ENCODE measurements at places on chromosomes 7 and 10.

DNA sequence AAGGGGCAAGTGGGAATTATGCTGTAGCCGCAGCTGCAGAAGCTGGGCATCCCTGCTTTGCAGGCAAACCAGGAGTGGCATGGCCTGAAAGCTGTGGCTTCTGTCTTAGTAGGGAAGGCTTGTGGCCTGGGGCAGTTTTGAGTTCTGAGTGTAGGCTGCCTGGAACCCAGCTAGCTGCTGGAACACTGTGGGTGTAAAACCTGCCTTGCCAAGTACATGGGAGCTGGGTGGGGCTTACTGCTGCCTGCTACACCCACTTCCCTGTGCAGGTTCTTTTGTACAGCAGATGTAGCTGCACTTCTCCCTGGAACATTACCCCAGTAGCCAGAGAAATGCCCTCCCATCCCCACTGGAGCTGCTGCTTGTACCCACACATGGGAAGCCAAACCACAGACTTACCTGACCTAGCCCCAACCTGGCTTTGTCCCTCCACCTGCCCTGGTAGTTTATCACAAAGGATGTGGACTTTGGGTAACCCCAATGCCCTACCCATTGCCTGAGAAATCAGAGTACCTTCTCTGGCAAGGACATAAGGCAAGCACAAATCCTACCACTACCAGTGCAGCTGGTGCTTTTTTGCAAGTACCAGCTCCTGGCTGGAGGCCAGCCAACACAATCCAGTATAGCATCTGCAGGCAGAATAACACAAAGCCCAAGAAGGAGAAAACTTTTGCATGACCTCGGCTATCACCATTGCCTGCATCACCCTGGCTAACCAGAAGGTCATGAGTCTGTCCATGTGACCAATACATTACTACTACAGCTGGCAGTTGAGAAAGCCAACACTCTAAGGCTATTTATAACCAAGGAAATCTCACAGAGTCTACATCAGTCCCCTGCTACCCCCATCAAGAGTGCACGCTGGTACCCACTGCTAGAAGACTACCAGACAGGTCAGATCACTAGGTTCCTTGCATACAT is 26.5 kb upstream of the PPP1R3A start:
- no peak for DNase-seq

DNA sequence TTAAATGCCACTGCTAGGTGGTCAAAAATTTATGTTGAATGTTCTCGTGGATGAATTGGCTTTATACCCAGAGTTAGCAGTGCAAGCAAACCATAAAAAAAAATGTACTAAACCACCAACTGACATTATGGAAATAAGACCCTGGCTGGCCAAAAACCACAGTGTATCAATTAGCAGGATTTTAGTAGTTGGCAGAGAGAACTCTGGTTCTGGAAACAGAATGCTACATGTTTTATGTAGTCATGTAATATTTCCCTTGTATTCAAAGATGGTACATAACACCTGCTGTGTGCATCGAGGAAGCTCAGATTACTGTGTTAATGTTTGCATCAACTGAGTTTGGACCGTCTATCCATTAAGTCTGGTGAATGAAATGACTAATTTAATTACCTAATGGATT is 618.5 kb downstream of the CCSER2 start:
- DNase-seq, result no peak

- DNase-seq, result no peak
Observed at GRCh38 chr7:112009081-112009480, 197.1 kb downstream of the DOCK4 start.

DNA sequence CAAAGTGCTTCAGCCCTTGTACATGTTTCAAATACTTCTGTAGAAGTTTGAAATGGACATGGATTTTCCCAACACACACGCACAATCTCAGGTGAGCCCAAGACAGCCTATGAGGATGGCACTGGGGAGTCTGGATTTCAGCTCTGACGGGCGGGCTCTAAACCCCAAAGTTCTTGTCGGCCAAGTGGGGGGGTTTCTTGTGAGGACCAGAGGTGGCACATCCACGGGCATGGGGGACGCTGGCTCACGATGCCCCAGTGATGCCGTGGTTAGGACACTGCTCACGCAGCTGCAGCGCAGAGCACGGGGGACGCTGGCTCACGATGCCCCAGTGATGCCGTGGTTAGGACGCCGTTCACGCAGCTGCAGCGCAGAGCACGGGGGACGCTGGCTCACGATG is 280.1 kb downstream of the DNAJB6 start:
- DNase-seq, result no peak

GRCh38 chr10:80530251-80530650 is 7.5 kb upstream of the SH2D4B start:
- peak; percentile 25 for DNase-seq

GRCh38 chr7:6402741-6403140 is 45.0 kb downstream of the DAGLB start:
- DNase-seq, result no peak

DNA sequence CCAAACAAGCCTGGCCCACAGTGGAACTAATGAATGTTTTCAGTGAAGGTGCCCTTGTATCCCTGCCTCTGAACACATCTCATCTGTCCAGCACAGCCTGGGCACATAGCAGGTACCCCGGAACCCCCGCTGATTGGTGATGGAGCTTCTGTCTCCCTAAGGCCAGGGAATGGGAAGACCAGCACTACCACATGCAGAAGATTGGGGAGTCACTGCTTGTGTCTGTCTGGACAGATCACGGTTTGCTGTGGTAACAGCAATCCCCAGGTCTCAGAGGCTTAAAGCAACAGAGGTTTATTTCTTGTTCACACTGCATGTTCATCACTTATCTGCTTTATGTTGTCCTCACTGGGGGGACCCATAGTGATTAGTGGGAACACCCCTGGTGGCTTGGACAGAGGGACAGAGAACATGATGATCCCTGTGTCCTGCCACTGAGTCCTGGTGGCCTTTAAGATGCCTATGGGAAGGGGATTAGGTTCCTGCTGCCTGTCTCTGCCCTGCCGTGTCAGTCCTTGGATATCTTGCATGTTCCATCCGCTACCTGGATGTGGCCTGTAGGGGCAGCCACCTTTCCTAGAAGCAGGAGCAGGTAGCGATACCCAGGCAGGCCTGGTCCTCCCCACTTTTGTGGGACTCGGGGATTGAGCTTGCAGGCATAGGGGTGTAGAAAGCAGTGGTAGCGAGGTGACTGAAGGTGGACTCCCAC is 3.6 kb downstream of the TSPAN14 start:
- DNase-seq, result no peak

- DNase-seq, result no peak
Observed at GRCh38 chr7:29090151-29090805, 56.1 kb downstream of the CPVL start.

DNA sequence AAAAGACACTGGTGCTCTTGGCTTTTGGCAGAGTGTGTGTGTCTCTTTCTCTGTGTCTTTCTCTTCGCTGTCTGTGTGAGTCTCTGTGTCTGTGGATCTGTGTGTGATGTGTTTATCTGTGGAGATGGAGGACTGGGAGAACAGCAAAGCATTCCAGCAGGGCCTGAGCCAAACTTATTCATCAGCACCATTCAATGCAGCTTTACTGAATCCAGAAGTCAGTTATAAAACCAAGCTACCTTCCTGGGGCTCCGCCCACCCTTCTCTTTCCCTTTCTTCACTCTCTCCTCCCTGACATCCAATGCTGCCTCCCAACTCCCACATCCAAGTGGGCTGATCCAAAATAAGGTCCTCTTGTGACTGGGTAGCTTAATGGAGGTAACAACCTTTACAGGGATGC is 3.9 kb downstream of the SGMS1 start:
- DNase-seq, result no peak

- DNase-seq, result peak; percentile 72
Observed at GRCh38 chr7:100483090-100483721, 521 bp upstream of the NYAP1 start.

GRCh38 chr10:86372784-86373239 is 6.2 kb upstream of the GRID1 start:
- no peak for DNase-seq

GRCh38 chr10:112182784-112183328 is 709 bp downstream of the GPAM start:
- DNase-seq, result no peak

- no peak for DNase-seq
Observed at GRCh38 chr10:122855745-122856144, 10.1 kb upstream of the CUZD1 start.

DNA sequence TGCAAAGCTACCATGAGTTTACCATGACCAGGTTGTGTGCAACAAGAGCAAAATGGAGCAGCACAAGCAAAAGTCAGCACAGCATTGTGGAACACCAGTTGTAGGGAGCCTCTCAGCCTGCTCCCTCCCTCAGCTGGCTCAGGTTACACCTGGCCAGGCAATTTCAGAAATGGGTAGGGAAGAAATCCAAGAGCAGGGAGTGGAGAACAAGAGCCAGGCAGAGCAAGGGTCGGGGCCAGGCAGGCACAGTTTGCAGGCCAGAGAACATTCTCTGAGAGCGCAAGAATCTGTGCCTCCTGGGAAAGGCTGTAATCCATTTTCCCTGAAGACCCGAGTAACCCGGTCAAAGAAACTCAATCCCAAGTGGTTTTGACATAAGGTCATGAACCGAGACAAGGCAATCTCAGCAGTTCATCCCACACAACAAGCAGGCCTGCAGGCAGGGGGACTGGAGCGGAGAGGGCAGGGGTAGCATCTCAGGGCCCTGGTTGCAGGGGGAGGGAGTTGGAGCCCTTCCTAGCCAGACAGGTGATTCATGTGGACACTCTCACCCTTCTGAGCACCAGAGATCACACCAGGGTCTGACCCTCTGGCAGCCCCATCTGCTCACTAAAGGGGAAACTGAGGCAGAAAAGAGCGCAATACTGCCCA is 258.4 kb downstream of the PLXNA4 start:
- no peak for DNase-seq

DNA sequence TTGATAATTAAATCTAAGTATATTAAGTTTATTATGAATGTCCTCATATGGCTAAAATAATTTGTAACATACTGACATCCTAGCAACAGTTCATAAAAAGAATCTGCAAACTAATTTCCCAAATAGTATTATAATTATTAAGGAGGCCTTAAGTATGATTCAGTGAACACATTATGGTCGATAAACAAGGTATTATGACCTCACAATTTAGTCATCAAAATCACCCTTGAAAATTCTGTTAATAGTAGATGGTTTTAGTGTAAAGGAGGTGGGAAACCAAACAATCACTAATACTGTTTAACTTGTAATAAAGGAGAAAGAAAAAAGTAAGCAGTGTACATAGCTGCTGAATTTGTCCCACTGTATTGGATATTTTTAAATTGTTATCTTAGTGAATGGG is 2.1 kb downstream of the ETV1 start:
- DNase-seq, result no peak
